Activated CD8-positive, alpha-beta T cell treated with anti-CD3 and anti-CD28 coated beads for 36 hours (primary cell): ENCODE measurements at places on chromosomes 3 and 15. TPM values are rescaled to one million over a fixed set of nuclear protein-coding genes. Genes with fewer than 3 reads are reported as not detected.

DNA sequence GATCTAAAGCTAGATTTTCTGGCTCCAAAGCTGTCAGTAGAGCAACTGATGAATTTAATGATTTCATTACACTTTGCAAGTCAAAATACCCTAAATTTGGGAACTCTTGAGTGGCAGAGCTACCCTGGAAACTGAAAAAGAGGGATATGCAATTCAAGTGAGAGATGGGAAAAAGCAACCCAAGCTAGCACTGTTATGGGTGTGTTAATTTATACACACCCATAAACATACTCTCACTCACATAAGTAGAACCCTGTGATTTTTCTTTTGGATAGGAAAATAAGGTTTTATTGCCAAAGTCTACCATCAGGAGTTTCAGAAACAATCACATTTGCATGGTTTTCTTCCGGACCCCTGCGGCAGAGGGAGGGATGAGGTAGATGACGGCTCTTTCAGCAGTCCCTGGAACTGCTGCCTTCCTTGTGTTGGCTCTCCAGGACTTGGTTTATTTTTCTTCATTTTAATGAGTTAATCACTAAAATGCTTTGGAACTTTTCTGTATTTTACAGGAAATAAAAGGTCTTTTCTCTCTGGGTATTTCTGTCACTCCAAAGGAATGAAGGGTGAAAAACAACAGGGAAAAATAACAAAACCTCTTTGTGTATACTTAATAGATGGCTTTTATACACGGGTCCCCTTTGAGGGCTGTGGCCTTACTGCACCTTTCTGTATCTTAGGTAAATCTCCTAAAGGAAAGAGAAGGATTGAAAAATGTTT is 63.8 kb downstream of the TTC23 start:
- no peak overlapping the region for H3K27ac ChIP-seq
- no peak overlapping the region for H3K4me3 ChIP-seq
- peaks cover 14% of the 10 kb centered on the region for H3K27me3 ChIP-seq
- H3K36me3 ChIP-seq: no peaks in the 10 kb centered on the region
- no peak for DNase-seq

DNA sequence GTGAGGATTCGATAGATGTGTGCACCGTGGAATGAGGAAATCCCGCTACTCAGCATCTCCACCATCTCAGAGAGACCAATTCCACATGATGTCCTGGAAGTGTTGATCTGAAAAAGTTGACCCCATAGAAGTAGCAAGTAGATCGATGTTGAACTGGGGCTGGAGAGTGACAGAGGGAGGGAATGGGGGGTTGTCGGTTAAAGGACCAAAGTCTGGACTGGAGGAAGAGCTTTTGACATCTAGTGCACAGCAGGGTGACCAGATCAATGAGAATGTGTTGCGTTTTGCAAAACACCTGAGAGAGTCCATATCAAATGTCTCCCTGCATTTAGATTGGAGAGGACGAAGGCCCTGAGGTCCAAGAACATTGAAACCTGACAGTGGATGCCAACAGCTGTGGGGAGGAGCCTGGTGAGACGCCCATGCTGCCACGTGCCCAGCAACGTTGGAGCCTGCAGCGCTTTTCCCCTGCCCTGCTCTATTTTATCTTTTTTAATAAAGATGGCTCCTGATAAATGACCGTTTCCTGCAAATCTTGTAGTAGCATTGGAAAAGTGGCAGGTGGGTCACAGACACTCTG is 30.1 kb upstream of the RPL32 start:
- no peaks in the 10 kb centered on the region for H3K36me3 ChIP-seq
- H3K27me3 ChIP-seq: peaks cover 13% of the 10 kb centered on the region
- DNase-seq: no peak
- peaks cover 6% of the 10 kb centered on the region for H3K4me1 ChIP-seq
- H3K27ac ChIP-seq: no peak overlapping the region

The FANCD2OS gene
- total RNA-seq: not detected

DNA sequence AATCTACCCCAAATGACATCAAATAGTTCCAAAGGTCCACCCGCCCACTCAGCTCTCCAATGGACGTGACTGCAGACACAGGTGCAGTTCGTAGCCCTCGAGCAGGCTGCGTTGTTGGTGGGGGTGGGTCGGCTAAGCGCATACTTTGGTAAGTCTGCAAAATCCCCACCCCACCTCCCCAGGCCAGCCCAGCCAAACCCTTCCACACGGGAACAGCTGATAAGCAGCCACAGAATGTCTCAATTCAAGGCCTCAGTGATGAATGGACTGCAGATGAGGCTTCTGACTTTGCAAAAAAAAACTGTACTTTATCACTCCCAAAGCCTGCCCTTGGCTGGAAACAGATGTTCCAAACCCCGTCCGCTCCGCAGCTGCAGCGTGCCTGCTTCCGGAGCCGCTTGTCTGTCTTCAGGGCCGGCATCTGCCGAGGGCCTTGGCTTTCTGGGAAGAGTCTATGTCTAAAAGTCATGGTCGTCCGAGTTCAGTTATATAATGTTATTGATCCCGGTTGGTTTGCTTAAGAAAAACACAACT is 38.2 kb downstream of the PCSK6 start:
- peak overlapping the region; percentile 5 for H3K4me3 ChIP-seq
- H3K4me1 ChIP-seq: peaks cover 23% of the 10 kb centered on the region
- DNase-seq: peak; percentile 79
- H3K27me3 ChIP-seq: peaks cover 17% of the 10 kb centered on the region
- peak overlapping the region; percentile 55 for H3K27ac ChIP-seq

GRCh38 chr3:15892311-15893227 is 94.8 kb upstream of the ANKRD28 start:
- no peak overlapping the region for H3K4me3 ChIP-seq
- H3K4me1 ChIP-seq: peaks cover 11% of the 10 kb centered on the region
- H3K36me3 ChIP-seq: no peaks in the 10 kb centered on the region
- no peak overlapping the region for H3K27ac ChIP-seq
- DNase-seq: no peak
- no peaks in the 10 kb centered on the region for H3K27me3 ChIP-seq

GRCh38 chr3:12235691-12236090 is 53.2 kb upstream of the PPARG start:
- no peak for DNase-seq
- H3K4me3 ChIP-seq: no peak overlapping the region
- H3K27me3 ChIP-seq: peaks cover 26% of the 10 kb centered on the region
- no peaks in the 10 kb centered on the region for H3K36me3 ChIP-seq

The FAM107A gene
- total RNA-seq: not detected

- no peak overlapping the region for H3K27ac ChIP-seq
- H3K27me3 ChIP-seq: peaks cover 17% of the 10 kb centered on the region
- no peak overlapping the region for H3K4me3 ChIP-seq
- H3K36me3 ChIP-seq: no peaks in the 10 kb centered on the region
- H3K4me1 ChIP-seq: peaks cover 55% of the 10 kb centered on the region
Observed at GRCh38 chr15:70493787-70494516, 269.4 kb downstream of the UACA start.

The CFAP91 gene
- total RNA-seq: not detected

The SPATA12 gene
- not detected for total RNA-seq

The CEP19 gene
- total RNA-seq: 5.5 TPM

The FEZF2 gene
- not detected for total RNA-seq

- H3K27ac ChIP-seq: peak overlapping the region; percentile 26
- peaks cover 42% of the 10 kb centered on the region for H3K4me1 ChIP-seq
- DNase-seq: no peak
Observed at GRCh38 chr3:188918093-188918492, 253.7 kb upstream of the TPRG1 start.

The ST3GAL6 gene
- not detected for total RNA-seq

The SAMMSON gene
- total RNA-seq: not detected

GRCh38 chr15:80061582-80061981 is 2.1 kb downstream of the ZFAND6 start:
- H3K27ac ChIP-seq: no peak overlapping the region
- H3K27me3 ChIP-seq: no peaks in the 10 kb centered on the region
- H3K4me1 ChIP-seq: peaks cover 33% of the 10 kb centered on the region
- H3K4me3 ChIP-seq: peak overlapping the region; percentile 84
- no peaks in the 10 kb centered on the region for H3K36me3 ChIP-seq

The GOLGA8T gene
- not detected for total RNA-seq

DNA sequence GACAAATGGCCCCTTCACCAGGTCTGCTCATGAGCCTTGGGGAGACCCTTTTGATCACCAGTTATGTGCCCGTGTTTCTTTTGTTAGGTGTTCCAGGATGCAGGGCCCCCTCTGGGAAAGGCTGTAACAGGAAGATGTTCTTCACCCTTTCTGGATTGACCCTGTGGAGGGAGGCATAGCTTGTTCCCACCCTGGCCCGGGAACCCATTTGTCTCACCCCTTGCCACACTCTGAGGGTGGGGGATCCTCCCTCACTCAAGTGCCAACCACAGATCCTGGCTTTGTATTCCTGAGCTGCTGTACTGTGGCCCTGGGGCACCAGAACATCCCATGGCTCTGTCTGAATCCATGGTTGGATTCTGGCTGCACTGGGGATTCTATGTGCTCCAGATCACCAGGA is 18.9 kb downstream of the IL16 start:
- no peak overlapping the region for H3K4me3 ChIP-seq
- peaks cover 4% of the 10 kb centered on the region for H3K27me3 ChIP-seq
- no peaks in the 10 kb centered on the region for H3K4me1 ChIP-seq
- DNase-seq: no peak

GRCh38 chr3:187963003-187963676 is 190.8 kb upstream of the LPP start:
- H3K4me1 ChIP-seq: peaks cover 21% of the 10 kb centered on the region
- H3K27me3 ChIP-seq: no peaks in the 10 kb centered on the region
- H3K4me3 ChIP-seq: no peak overlapping the region

The SLC2A2 gene
- not detected for total RNA-seq

- no peak overlapping the region for H3K27ac ChIP-seq
- DNase-seq: no peak
- no peak overlapping the region for H3K4me3 ChIP-seq
- peaks cover 4% of the 10 kb centered on the region for H3K36me3 ChIP-seq
Observed at GRCh38 chr3:23537101-23537551, 268.6 kb upstream of the UBE2E1 start.

DNA sequence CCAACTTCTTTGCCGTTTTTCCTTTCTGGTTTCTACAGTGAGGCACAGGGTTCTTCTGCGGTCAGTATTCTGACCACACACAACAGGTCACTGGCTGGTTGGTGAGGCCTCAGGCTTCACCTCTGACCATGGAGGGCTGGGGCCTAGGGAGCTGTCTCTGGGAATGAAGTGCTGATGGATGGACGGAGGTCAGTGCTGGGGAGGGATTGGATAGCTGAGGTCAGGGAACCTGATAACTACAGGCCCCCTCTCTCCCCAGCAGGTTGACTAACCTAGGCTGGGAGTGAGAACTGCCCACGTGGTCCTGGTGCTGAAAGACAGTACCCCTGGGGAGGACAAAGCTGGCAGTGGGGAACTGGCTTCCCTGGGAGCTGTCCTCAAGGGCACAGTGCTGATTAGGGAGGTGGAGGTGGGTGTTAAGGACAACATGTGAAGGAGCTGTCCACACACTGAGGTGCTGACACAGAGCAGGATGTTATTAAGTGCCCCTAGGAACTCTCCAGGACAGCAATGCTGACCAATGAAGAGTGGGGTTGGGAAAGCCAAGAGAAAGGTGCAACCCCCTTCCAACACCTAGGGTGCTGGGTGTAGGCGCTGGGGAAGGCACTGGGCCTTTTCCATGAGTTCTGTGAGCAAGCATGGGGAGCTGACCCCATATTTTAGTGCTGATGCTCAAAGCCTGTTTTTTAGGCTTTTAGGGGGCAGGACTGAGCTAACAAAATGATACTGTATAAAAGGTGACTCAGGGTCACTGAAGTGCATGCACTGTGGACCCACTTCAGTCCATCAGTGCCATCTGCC is 45.2 kb downstream of the ATP2B2 start:
- H3K36me3 ChIP-seq: no peaks in the 10 kb centered on the region
- peaks cover 2% of the 10 kb centered on the region for H3K27me3 ChIP-seq
- no peaks in the 10 kb centered on the region for H3K4me1 ChIP-seq
- H3K4me3 ChIP-seq: no peak overlapping the region
- peak; percentile 80 for DNase-seq

The XXYLT1 gene
- total RNA-seq: 9.6 TPM

DNA sequence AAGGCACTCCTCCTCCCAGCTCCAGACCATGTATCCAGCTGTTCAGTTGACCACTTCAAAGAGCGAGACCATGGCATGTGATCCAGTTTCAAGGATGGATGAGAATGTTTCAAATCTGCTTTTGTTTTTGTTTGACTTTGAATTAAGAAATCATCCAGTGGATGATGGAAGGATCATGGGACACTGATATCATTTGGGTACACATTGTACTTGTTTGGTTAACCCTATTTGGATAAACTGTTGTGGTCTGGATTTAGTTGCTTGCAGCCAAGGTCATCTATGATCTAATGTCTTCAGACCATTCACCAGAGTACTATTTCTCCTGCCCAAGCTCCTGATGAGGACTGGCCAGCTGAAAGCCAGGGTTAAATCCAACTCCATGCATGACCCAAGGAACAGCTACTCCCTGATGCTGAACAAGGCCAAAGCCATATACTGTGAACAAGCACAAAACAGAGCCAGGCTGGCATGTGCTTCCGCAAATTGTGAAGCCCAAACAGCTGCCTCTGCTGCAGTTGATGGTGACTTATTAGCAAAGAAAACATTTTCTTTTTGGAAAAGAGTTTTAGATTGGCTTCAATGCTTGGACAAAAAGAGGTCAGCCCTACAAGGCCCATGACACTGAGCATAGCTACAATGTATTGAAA is 5.2 kb upstream of the ADAMTS17 start:
- no peak for DNase-seq
- H3K27me3 ChIP-seq: peaks cover 7% of the 10 kb centered on the region
- H3K27ac ChIP-seq: no peak overlapping the region
- no peak overlapping the region for H3K4me3 ChIP-seq
- no peaks in the 10 kb centered on the region for H3K36me3 ChIP-seq

GRCh38 chr15:100713163-100713867 is 110.9 kb downstream of the ASB7 start:
- peaks cover 3% of the 10 kb centered on the region for H3K27me3 ChIP-seq
- no peaks in the 10 kb centered on the region for H3K36me3 ChIP-seq
- H3K4me1 ChIP-seq: no peaks in the 10 kb centered on the region

DNA sequence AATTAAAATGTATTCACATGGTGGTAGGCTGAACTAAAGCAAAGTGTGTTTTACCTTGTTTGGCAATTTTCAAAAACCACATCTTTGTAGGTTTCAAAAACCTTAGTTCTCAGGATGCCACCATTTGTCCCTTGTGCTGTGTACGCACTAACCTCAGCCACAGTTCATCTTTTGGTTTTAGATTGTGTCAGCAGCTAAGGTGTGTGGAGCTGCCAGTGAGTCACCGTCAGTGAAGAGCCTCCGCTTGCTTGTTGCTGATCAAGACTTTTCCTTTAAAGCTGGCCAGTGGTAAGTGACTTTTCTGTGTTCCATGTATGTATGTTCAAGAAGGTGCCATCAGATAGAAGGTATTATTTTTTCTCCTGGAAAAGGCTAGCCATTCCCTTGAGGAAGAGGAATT is 21.1 kb downstream of the OXNAD1 start:
- peaks cover 62% of the 10 kb centered on the region for H3K4me1 ChIP-seq
- DNase-seq: peak; percentile 83
- H3K27me3 ChIP-seq: no peaks in the 10 kb centered on the region
- H3K36me3 ChIP-seq: peaks cover 80% of the 10 kb centered on the region
- H3K4me3 ChIP-seq: peak overlapping the region; percentile 93
- H3K27ac ChIP-seq: peak overlapping the region; percentile 98

The MOBP gene
- not detected for total RNA-seq
